ENCODE measurements at places on chromosomes 11 and 22.

DNA sequence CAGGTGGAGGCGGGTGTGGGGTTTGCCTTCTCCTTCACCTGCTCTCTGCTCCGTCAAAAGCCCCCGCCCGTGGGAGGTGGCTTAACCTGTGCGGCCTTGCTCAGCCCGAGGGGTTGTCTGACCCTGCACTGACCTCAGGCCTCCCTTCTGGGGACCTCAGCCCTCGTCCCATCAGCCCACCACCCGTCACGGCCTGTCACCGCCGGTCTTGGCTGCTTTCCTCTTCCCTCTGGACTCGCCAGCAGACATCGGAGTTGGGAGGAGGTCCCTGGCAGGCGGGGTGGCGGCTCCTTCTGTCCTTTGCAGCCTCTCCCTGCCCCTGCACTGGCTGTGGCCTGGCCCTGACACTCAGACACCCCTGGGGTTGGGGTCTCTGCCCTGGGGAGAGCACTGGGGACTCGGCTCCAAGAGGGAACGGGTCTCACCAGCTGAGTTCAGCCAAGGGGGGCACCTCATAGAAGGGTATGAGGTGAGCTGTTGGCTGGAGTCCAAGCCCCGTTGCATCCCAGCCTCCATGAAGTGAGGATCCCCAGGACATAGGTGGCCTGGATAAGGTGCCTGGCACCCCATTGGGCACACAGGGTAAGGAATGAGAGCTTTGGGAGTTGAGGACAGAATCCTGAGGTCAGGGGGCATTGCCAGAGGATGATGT lies 999.6 kb downstream of the BRD1 start:
- no peak for DNase-seq

- no peak for DNase-seq
Observed at GRCh38 chr11:132334769-132335280, 964.4 kb downstream of the NTM start.

- DNase-seq = peak; percentile 56
Observed at GRCh38 chr11:66886671-66887221, 29.9 kb downstream of the LRFN4 start.

GRCh38 chr11:100925935-100926334 lies 203.7 kb downstream of the PGR start:
- DNase-seq = peak; percentile 76

- peak; percentile 0 for DNase-seq
Observed at GRCh38 chr11:24046731-24047130, 450.1 kb upstream of the LUZP2 start.

DNA sequence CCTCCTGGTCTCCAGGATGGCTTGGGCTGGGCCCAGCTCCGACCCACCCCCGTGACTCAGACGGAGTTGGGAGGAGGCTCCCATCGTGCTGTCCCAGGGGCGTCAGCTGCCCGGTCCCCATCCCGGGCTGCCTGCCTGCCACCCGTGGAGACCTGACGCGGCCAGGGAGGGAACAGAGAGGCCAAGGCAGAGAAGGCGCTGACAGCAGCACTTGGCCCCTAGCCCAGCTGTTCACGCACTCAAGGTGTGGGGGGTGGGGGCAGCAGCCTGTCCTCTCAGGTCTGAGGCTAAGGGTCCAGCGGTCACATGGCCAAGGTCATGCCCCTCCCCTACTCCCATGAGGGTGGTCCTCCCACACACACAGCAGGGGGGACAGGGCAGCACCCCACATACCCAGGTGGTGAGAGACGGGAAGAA lies 48.6 kb downstream of the ELFN2 start:
- no peak for DNase-seq

GRCh38 chr11:133815636-133816035 lies 29.7 kb downstream of the SPATA19 start:
- no peak for DNase-seq

- peak; percentile 48 for DNase-seq
Observed at GRCh38 chr11:86117001-86117711, 48.3 kb upstream of the PICALM start.

- no peak for DNase-seq
Observed at GRCh38 chr11:129314371-129314770, 61.3 kb upstream of the BARX2 start.

GRCh38 chr22:41868556-41868955 lies 35.7 kb downstream of the SREBF2 start:
- DNase-seq = no peak

- DNase-seq = peak; percentile 20
Observed at GRCh38 chr11:116736763-116737162, 36.0 kb downstream of the BUD13 start.

DNA sequence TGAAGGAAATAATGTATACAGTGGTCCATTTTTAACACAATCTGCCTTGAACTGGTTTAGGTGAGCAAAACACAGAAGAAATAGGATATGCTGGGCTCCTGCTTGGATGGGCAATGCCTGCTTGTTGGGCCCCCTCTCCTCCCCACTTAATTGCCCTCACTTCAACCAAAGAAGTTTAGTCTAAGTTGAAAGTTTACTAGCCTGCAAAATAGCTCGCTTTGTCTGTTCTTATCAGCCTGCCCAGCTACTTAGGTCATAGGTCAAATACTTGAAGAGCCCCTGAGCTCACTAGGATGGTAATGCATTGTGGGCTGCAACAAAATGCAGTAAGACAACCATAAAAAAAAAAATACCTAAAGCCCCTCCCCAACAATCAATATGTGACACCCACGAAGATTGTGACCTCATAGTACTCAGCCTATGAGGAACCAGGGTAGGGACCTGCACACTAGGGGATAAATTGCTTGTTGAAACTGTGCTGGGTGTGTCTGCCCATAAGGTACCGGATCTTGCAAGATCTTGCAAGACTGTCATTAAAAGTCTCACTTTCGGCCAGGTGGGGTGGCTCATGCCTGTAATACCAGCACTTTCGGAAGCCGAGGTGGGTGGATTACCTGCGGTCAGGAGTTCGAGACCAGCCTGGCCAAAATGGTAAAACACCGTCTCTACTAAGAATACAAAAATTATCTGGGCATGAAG lies 10.9 kb downstream of the DRICH1 start:
- DNase-seq = no peak

DNA sequence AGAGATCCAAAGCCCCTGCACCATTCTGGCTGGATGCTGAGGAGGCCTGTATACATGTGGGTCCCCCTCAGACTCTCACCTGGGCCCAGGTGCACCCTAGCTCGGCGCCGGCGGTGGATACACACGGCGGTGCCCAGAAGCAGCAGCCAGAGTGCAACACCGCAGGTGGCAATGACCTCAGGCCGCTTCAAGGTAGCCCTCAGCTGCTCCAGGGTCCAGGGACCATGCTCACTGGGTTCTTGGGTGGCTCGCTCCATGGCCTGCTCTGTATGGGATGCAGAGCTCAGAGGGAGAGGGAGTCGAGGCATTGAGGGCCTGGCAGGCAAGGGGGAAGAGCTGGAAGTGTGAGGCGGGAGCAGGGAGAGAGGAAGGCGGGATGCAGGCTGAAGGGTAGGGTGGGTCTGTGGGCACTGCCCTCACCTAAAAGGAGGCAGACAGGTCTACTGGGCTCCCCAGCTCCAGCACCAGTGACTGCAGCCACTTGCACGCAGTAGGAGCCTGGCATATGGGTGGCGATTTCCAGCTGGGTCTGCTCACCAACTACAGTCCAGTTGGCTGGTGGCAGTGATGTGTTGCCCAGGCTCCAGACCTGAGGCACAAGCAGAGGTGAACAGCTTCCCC lies 3.8 kb downstream of the ROBO4 start:
- DNase-seq = no peak

DNA sequence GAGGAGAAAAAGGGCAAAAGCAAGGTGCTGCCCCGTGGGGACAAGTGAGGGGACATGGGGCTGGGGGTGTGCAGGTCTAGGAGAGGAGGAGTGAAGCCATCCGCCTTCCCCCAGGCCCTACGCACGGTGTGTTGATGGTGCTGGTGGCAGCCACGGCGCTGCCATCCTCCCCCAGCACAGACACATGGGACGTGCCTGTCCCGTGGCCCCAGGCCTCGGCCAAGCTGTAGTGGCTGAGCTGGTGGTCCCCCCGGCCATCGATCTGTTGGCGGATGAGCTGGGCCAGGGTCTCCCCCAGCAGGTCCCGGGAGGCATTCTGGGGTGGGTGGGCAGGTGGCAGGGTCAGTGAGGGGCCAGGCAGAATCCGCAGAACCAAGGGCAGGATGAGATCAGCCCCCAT lies 18.9 kb downstream of the GGT5 start:
- no peak for DNase-seq

GRCh38 chr11:108944471-108945178 lies 279.8 kb downstream of the DDX10 start:
- no peak for DNase-seq

- peak; percentile 80 for DNase-seq
Observed at GRCh38 chr11:75214411-75214821, 26.2 kb upstream of the TPBGL start.

- no peak for DNase-seq
Observed at GRCh38 chr11:57380975-57381374, at the start of gene PRG3. PRG3 (minus strand) TSS chr11:57381150; CDS start chr11:57380708, 442 bp downstream.

- peak; percentile 39 for DNase-seq
Observed at GRCh38 chr22:41862530-41863266, 29.8 kb downstream of the SREBF2 start.

- peak; percentile 89 for DNase-seq
Observed at GRCh38 chr11:90222459-90223247, at the start of gene CHORDC1. CHORDC1 (minus strand) TSS chr11:90223049; CDS start chr11:90222954, 95 bp downstream.

- DNase-seq = no peak
Observed at GRCh38 chr22:50178471-50178864, 7.2 kb upstream of the TRABD start.

GRCh38 chr11:106137061-106137460 lies 59.6 kb downstream of the AASDHPPT start:
- DNase-seq = no peak

- DNase-seq = no peak
Observed at GRCh38 chr11:68015467-68015866, 5.3 kb downstream of the ALDH3B1 start.

DNA sequence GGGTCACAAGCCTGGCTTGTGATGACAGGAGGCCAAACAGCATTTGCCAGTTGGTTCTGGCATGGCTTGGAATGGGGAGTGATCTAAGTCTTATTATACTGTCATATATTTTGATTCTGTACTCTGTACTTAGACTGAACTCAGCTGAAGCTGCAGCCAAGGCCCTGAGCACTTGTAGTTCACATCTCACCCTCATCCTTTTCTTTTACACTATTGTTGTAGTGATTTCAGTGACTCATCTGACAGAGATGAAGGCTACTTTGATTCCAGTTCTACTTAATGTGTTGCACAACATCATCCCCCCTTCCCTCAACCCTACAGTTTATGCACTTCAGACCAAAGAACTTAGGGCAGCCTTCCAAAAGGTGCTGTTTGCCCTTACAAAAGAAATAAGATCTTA lies 843 bp downstream of the OR56B1 start:
- DNase-seq = peak; percentile 13

DNA sequence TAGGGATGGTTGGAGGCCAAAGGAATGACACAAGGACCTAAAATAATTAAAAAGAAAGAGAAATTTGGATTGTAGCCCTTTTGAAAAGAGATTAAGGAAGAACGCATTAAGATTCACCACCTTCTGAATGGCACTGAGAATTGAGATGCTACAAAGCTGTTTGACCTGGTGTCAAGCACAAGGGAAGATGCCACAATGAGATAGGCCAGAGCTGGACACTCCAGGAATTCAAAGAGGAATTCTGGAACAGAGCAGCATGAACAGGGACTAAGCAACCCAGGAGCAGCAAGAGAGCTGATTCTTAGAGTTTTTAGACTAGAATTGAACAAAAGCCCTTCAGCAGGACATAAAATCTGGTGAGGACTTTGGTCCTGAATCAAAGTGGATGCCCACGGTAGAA lies 11.6 kb upstream of the CECR2 start:
- DNase-seq = no peak

- DNase-seq = peak; percentile 88
Observed at GRCh38 chr22:17633217-17633997, 4.9 kb upstream of the ATP6V1E1 start.

DNA sequence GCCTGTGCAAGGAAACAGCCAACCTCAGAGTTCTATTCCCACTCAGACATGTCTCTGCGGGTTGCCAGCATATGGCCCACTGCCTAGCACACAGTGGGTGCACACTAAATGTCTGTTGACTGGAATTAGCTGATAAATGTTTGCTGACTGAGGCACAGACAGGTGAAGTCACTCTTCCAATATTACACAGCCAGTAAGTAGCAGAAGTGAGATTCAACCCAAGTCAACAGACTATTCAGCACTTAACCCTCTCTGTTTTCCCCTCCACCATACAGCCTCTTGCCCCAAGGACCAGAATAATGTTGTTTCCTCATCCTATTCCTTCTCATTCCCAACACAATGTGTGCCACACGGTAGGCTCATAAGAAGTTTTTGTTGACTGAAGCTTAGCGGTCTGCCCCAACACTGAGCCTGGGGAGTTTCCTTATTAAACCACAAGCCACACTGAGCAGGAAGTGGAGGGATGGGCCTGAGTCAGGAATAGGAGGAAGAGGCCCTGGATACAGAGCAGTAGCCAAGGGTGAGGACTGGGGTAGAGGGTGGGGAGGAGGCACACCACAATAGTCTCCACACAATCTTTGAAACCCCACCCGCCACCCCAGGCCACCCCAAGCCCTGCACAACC lies 15.7 kb upstream of the IL10RA start:
- DNase-seq = no peak

DNA sequence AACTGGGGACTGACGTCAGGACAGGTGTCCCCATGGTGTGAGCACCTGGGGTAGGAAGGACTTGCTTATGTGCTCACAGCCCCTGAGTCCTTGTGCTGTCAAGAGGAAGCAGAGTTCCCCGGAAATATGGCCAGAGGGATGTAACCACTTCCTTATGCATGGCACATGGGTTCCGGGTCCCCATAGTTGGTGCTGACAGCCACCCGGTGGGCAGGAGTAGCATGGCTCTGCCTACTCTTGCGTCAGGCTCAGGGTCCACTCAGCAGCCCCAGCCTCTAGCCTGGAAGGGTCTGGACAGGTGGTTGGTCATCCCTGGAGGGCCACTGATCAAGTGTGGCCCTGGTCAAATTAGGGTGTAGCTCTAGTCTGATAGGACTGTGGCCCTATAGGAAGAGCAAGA lies 42.8 kb upstream of the CCND1 start:
- peak; percentile 34 for DNase-seq

GRCh38 chr11:79152511-79152910 lies 288.3 kb downstream of the TENM4 start:
- no peak for DNase-seq

- peak; percentile 64 for DNase-seq
Observed at GRCh38 chr22:35275580-35275979, 18.3 kb downstream of the HMGXB4 start.

- DNase-seq = peak; percentile 33
Observed at GRCh38 chr22:31291481-31292235, 630 bp downstream of the PIK3IP1 start.

- DNase-seq = no peak
Observed at GRCh38 chr11:76329983-76330382, 50.9 kb downstream of the THAP12 start.

DNA sequence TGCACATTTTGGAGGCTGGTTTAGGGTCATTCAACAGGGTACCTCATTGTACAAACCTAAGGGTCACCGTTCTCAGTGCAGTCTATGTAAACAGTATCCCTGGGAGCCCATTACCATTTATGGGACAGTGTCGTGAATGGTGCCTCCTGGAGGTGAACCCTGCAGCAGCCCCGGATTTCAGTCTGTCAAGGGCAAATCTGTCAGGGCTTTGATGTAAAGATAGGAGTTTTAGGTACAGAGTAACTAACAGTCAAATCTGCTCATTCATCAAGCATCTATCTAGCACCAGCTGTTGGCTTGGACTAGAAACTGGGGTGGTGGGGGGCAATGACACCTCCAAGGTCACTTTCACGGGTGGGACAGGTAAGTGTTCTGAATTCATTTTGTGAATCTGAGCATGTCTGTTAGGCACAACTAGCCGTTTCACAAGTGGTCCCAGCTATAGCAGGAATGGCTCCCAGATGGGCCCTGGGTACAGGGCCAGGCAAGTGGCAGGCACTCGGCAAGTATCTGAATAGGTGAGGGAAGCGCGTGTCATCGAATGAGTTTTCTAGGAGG lies 63.6 kb downstream of the PARVG start:
- DNase-seq = no peak

Measured in EH (cell line).